ENCODE measurements at places on chromosomes 5 and 9.

- no peak for DNase-seq
Observed at GRCh38 chr9:22033012-22033630, 24.0 kb upstream of the CDKN2B start.

- no peak for DNase-seq
Observed at GRCh38 chr9:80842389-80842788, 847.0 kb downstream of the TLE1 start.

- DNase-seq = no peak
Observed at GRCh38 chr9:101832486-101832885, 94.0 kb upstream of the GRIN3A start.

GRCh38 chr9:134670042-134670525 is 28.5 kb downstream of the COL5A1 start:
- DNase-seq = no peak

- no peak for DNase-seq
Observed at GRCh38 chr9:111938427-111938800, 41.8 kb downstream of the UGCG start.

GRCh38 chr5:912280-913091 is 19.8 kb downstream of the TRIP13 start:
- peak; percentile 36 for DNase-seq

DNA sequence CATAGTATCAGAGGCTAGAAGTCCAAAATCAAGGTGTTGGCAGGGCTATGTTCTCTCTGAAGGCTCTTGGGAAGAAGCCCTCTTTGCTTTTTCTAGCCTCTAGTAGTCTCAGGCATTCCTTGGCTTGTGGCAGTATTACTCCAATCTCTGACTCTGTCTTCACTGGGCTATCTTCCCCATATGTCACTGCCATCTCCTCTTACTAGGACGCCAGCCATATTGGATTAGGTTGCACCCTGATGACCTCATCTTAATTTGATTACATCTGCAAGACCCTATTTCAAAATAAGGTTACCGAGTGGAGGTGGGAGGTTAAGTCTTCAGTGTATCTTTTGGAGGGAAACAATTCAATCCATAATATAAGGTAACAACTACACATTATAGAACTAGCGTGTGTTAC is 21.3 kb upstream of the EBF1 start:
- DNase-seq = no peak

DNA sequence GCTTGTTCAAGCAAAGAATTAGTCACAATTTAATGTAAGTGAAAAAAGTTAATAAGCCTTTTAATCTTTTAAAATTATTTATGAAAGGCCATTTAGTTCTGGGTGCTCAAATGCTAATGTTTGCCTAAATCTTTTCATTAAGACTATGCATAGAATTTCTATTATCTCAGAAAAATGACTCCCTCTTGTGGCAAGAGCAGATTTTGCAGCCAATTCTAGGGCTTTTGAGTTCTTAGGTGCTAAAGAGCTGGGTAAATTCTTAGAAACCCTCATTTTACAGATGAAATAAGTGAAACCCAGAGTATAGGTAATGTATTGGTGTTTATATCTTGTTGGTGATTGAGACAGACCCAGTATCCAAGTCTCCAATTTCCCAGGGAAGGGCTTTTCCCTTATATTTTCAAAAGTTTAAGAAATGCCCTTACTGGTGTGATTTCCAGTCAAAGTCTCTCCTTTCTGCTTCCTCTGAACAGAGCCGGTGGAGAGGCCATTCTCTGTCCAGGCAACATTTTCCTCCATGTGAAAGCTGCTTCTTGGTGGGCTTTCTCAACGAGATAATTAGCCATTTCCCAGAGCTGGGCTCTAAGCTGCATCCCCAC is 24.1 kb upstream of the PCSK5 start:
- DNase-seq = peak; percentile 69

DNA sequence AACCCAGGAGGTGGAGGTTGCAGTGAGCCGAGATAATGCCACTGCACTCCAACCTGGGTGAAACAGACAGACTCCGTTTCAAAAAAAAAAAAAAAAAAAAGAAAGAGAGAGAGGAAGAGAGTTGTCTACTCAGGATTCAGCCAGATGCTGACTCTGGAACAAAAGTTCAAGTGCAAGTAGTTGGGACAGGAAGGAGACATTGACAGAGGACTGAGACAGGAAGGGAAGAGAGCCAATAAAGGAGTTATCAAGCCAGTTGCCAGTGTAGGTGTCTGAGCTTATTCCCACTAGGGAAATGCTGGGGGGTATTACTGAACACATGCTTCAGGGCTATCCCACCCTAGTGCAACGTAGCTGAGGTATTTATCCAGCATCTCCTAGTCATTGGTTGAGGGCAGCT is 147.7 kb upstream of the SLC1A3 start:
- DNase-seq = no peak

GRCh38 chr5:89444088-89444487 is 561.1 kb upstream of the MEF2C start:
- peak; percentile 37 for DNase-seq

DNA sequence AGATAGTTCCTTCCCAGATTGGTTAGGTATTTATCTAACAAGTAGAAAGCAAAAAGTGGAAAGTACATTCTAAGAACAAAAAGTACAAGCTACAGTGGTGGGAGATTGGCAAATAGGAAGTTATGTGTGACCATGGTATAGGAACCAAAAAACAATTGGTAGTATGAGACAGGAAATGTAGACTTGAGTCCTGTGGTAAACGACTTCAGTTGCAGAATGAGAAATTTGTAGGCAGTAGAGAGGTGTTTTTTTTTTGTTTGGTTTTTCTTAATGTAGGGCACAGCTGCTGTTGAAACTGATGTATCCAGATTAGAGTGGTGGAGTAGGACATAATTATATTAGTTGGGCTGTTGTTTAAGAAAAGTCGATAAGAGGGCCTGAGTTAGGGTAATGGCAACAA is 72.0 kb downstream of the CCNH start:
- DNase-seq = peak; percentile 64

GRCh38 chr5:142959683-142960657 is 189.8 kb downstream of the ARHGAP26 start:
- no peak for DNase-seq

DNA sequence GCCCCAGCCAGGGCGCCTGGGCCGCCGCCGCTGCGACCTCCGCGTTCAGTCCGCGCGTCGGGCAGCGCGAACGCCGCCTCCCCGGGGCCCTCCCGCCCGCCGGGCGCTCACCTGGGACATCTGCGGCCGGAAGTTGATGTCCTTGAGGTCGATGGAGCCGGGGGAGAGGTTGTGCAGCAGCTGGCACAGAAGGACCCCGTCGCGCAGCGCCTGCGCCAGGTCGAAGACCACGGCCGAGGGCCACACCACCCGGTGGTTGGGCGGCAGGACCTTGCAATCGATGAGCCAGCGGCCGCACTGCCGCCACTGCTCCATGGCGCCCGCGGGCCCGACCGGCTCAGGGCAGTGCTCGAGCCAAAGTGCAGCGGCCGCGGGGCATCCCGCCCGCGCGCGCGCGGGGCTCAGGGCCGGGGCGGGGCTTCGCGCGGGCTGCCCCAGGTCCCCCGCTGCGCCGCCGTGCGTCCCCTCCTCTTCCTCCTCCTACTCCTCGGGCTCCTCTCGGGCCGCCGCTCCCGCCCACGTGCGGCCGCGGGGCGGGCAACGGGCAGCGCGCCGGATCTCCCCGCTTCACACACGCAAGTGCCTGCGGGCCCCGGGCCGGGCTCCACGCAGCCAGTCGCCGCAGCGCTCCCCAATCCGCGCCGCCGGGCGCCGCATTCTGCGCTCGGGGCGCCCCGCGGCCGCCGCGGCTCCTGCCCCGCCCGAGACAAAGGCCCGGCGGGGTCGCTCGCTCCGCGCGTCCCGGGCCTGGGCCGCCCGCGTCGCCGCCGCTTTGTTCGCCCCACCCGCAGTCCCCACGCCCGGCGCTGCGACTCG is at the start of gene VAV2:
Gene VAV2 (minus strand): TSS at position 361 of the 816 bp plus-strand sequence. CDS start 46 bp downstream, at position 315.
- DNase-seq = peak; percentile 41

DNA sequence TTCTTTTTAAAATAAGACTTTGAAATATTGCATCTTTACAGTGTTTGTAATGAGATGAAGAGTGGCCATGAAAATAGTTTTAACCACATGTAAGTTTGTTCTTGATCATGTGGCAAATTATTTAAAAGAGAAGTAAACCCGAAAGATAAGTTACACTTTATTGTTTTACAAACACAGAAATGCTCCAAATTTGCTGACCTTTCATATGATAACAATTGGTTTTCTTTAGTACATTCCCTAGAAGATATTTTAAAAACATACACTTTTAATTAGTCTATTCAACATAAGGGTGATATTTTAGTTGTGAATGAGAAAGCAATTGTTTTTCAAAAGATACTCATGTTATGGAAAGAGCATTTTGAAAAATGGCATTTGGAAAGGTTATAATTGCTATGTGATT is 287.7 kb downstream of the PSAT1 start:
- no peak for DNase-seq

- peak; percentile 62 for DNase-seq
Observed at GRCh38 chr9:33924978-33925797, 108.2 kb downstream of the UBE2R2 start.

GRCh38 chr9:127943731-127944144 is 6.1 kb upstream of the DPM2 start:
- DNase-seq = peak; percentile 83

DNA sequence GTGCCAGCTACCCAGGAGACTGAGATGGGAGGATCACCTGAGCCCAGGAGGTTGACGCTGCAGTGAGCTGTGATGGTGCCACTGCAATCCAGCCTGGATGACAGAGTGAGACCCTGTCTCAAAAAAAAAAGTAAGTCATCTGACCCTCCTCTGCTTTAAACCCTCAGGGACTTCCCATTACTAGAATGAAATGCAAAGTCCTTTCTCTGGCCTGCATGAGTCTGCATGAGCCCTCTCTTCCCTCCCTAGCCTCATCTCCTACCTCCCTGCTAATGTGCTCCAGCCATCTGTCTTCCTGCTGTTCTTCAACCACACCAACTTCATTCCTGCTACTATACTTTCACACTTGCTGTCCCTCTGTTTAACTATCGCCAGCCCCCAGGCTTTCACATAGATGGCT is 15.3 kb downstream of the IL5 start:
- no peak for DNase-seq

Data from hematopoietic multipotent progenitor cell treated with erythropoietin and hydrocortisone succinate and interleukin-3 and kit ligand, for 6 days (in vitro differentiated cells).